ENCODE measurements at places on chromosomes 3 and 15.

GRCh38 chr3:159923956-159924355 is 64.7 kb upstream of the IL12A start:
- peak; percentile 63 for DNase-seq

DNA sequence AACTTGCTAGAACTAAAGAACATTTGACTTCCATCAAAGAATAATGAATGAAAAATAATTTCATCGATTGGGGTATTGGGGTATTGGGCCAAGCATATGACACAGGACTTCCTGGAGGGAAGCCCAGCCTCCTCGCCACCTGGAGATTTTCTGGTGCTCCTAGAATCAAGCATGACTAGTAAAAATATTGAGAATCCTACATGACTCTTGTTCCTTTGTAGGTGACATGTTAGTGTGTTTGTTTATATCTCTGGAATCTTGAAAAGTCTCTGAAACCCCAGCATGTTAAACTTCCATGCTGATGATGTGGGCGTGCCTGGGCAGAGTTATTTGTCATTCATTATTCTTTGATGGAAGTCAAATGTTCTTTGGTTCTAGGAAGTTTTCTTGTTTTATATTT is 90.1 kb upstream of the EPHB3 start:
- no peak for DNase-seq

DNA sequence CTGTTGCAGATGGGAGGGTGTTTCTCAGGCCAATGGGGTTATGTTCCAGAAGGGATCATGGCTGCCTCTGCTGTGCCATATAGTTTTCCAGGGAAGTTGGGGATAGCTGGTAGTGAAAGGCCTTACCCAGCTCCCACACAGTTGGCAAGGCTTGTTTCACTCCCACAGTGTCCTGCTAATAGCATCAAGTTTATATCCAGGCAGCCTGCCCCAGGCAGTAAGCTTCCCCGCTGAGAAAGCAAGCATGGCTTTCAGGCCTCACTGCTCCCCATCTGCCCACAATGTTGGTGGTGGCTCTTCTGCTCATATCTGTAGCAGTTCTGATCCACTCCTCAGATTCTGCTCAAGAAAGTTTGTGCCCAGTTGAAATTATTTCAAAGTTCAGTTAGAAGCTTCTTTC is 50.9 kb upstream of the DCBLD2 start:
- no peak for DNase-seq

GRCh38 chr3:30539772-30540171 is 66.6 kb upstream of the TGFBR2 start:
- no peak for DNase-seq

GRCh38 chr15:100931143-100931890 is 12.2 kb downstream of the LRRK1 start:
- DNase-seq = no peak

All from suppressor macrophage (primary cell).